ENCODE measurements at places on chromosomes 2 and 18.

DNA sequence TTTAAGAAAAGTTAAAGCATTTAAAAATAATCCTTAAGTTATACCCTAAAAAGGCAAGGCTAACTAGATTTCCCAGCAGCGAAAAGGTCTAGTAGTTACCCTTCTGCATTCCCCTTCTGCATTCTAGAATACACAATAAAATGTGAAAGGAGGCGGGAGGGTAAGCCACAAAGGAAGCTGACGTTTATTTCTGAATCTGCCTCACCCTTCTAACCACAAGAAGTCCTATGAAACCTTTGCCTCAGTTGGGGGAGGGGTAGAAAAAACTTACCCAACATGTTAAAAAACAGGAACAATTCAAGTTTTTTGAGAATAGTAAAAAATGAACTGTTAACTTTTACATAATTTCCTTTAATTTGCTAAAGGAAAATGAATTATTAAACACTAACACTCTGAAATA is 11.3 kb downstream of the STK17B start:
- DNase-seq, result no peak

DNA sequence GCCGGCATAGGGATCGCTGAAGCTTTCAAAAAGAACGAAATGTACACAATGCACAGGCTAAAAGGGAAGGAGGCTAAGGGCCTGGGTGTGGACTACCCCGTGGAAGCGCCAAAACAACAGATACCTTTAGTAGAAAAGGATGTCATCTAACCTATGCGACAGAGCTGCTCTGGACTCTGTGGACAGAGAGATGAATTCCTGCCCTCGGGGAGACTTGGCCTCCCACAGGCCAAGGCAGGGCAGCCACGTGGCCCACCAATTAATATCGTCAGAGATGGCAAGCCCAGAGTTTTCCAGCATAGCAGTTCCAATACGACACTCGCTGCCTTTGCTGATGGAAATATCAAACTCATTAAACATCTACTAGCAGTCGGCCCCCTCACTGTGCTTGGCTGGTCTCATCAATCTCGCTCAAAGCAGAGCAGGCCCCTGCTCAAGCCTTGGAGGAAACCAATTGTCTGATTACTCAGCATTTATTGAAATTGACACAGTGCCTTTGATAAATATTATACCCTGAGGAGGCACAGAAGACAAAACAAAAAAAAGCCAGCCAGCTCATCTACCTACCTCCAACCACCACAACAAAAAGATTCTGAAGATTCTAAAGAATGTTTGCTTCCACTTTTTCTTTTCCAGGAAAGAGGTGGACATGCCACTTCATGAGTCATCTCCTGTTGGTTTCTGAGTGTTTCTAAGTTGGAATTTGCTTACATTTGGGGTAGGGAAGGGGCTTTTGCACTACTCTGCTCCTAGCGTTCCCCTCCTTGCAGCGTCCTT is 79.0 kb upstream of the ACAA2 start:
- peak; percentile 46 for DNase-seq

GRCh38 chr2:127454595-127455565 is 36.7 kb downstream of the PROC start:
- no peak for DNase-seq

GRCh38 chr2:40450066-40450795 is 1.7 kb downstream of the SLC8A1 start:
- DNase-seq, result peak; percentile 80

- DNase-seq, result no peak
These were observed 118.0 kb downstream of the RAB3GAP1 start for GRCh38 chr2:135169900-135170753.

GRCh38 chr2:262117-262516 is 1.7 kb downstream of the SH3YL1 start:
- DNase-seq, result no peak

- DNase-seq, result no peak
These were observed 551.3 kb downstream of the CMPK2 start for GRCh38 chr2:6314218-6314960.

- no peak for DNase-seq
These were observed 299.1 kb upstream of the SLC14A2 start for GRCh38 chr18:45316127-45316526.

- DNase-seq, result no peak
These were observed 173.5 kb downstream of the ALK start for GRCh38 chr2:29747786-29748470.

DNA sequence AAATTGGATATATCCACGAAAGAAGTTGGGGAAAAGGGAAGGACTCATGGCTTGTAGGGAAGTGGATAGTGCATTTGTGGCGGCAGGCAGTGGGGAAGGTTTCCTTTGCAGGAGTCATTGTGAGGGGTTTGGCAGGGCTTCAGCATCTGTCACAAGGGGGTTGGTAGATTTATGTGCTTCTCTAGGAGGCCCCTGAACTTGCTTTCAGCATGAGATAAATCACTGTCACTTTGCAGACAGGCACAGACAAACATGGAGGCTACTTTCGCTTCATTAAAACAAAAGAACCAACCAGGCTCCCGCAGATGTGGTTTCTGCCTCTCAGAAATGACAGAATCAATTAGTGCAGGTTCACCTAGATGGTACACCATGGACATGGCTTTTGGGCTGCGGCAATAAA is 340.7 kb downstream of the TGIF1 start:
- DNase-seq, result no peak

DNA sequence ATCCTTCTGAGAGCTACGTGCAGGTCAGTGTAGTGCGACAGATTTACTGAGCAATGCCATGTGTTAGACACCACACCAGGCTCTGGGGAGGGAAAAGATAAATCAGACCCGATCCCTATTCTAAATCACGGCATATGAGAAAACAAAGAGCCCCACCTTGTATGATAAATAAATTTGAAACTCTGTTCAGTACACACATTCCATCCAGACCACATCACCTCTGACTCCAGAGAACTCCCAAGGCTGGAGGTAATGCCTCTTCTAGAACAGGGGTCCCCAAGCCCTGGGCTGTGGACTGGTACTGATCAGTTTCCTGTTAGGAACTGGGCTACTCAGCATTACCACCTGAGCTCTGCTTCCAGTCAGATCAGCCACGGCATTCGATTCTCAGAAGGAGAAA is 77.3 kb downstream of the QPCT start:
- no peak for DNase-seq

DNA sequence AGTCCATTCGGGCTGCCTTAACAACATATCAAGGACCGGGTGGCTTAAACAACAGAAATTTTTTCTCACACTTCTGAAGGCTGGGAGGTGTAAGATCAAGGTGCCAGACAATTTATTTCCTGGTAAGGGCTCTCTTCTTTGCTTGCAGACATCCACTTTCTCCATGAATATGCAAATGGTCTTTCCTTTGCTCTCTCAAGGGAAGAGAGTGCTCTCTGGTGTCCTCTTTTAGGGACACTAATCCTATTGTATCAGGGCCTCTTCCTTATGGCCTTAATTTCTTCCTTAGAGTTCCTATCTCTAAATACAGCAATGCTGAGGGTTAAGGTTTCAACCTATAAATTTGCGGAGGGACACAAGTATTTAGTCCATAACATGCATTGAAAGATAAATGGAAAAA is 770.8 kb downstream of the DSC3 start:
- no peak for DNase-seq

DNA sequence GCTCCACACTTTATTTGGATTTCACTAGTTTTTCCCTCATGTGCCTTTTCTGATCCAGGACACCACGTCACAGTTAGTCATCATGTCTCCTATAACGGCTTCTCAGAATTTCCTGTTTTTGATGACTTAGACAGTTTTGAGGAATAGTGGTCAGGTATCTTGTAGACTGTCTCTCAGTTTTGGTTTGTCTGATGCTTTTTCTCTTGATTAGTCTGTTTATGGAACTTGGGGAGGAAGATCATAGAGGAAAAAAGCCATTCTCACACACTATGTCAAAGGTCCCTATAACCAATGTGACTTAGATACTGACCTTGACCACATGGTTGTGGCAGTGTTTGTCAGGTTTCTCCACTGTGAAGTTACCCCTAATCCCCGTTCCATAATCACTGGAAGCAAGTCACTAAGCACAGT is 89.0 kb downstream of the RAPH1 start:
- no peak for DNase-seq

- DNase-seq, result no peak
These were observed 9.0 kb upstream of the TET3 start for GRCh38 chr2:73975731-73976130.

- DNase-seq, result no peak
These were observed 34.5 kb downstream of the FRZB start for GRCh38 chr2:182831921-182832320.

DNA sequence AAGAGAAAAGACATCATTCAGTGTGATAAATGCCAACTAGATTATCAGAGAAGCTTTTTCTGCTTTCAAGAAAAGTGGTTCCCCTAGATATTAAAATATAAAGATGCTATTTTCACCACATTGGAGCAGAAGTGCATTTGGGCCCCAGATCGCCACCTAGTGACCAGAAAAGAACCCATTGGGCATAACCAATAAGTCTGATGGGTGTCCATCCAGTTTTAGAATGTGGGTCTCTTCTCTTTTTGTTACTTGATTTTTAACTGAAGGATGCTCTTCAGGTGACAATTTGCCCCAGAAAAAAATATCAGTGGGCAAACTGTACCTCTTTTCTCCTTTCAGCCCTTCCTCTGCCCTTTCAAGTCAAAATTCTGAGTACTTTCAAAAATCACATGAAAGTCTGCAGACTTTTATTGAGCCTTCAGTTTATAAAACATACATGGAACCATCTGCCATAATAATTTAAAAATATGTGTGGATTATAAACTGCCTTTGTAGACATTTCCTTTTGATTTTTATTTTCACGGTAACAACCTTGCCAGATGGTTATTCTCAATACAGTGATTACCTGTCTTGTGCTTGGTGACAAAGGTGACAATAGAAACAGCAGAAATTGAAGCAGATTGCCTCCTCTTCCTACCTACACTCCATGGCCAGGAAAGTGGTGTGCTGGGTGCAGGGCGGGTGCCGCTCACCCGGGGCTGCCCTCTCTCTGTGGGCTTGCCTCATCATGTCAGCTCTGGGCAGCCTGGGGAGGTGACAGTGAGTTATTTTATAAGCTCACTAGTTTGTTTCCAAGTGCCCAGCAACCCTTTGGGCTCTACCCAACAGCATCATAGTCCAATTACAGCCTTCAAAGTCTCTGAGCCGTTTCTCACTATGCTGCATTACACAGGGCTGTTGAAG is 124.5 kb downstream of the DCDC2C start:
- DNase-seq, result no peak

DNA sequence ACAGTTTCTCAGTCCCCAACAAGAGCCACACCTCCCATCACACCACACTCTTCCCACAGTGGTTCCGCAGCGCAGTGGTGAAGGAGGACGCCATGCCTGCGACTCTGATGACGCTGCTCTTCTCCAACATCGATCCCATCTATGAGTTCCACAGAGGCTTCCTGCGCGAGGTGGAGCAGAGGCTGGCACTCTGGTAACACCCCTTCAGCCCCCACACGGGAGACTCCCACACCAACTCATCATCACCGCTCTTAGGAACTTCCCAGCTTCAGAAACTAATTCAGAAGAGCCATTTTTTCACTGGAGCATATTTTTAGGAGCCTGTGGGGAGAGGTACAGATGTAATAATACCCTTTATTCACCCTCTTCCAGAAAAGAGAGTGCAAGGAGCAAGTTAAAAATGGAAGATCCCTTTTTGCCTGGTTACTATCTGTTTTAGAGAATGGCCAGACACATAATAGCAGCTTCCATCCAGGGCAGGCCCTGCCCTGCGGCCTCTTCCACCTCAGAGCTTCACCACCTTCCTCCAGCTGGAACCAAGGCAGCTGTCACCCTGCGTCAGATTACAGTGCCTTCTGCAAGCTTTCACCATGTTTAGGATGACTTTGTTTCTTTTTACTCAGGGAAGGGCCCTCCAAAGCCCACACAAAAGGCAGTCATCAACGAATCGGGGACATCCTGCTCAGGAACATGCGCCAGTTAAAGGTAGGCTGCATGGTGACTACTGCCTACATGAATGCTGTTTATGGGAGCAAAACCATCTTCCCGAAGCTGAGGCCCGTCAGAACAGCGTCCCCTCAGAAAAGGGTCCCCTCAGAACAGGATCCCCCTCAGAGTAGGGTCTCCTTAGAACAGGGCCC is 44.9 kb downstream of the STK25 start:
- DNase-seq, result no peak

- DNase-seq, result no peak
These were observed 1133.0 kb upstream of the LRRTM1 start for GRCh38 chr2:81437456-81438000.

GRCh38 chr18:29879763-29880162 is 1162.8 kb downstream of the DSC3 start:
- no peak for DNase-seq

DNA sequence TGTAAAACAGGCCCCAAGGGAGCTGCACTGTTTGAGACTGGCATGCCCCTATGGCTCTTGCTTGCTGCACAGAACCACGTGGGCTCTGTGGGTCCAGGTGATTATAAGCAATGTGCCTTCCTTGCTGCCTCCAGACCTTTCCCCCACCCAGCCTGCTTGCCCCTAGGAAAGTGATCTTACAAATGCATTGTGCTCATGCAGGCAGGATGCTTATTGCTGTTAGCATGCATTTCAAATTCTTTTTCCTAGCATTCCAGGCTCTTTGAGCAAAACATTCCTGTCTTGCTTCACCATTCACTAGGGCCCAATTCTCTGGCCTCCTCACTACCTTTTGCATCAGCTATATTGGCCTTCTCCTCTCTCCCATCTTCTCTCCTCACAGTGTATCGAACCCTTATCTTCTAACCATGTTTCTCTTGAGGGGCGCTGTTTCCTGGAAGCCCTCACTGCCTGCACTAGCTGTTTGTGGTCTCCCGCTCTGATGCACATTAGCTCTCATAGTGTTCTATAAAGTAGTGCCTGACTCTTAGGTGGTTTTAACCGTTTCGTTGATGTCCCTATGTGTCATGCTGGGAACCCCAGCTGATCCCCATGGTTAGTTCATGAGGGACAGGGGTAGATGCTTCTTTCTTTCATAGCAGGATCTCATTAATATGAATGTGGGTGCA is 152.9 kb upstream of the EPAS1 start:
- DNase-seq, result no peak

DNA sequence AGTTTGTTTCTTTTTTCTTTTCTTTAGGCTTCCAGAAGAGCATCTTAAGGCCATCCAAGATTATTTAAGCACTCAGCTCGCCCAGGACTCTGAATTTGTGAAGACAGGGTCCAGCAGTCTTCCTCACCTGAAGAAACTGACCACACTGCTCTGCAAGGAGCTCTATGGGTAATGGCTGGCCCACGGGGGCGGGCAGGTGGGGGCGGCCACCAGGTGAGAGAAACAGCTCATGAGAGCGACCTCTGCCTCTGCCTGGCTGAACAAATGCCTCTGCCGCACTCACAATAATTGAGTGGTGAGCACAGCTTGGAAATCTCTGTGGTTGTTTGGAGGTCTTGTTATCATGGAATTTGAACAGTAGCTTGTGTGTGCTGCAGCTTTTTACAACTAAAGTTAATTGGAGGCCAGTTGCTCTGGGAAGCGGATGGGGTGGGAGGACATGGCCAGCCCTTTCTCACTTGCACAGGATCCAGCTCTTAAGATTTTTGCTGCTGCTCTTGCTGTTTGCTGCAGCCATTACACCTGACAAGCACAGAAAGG is 70.4 kb downstream of the INPP5D start:
- no peak for DNase-seq
